ENCODE measurements at places on chromosomes 2 and 18. TPM values are rescaled to one million over a fixed set of nuclear protein-coding genes. Genes with fewer than 3 reads are reported as not detected.
A peak's percentile ranks its signal among the peaks of the same experiment; 100 is the strongest.

Gene PPM1G
- 63.7 TPM for total RNA-seq

Gene DCC
- 1.0 TPM for total RNA-seq

- no peak for DNase-seq
- H3K4me3 ChIP-seq, result no peak overlapping the region
Measured at GRCh38 chr18:54020156-54020745, 204.2 kb downstream of the MBD2 start.

DNA sequence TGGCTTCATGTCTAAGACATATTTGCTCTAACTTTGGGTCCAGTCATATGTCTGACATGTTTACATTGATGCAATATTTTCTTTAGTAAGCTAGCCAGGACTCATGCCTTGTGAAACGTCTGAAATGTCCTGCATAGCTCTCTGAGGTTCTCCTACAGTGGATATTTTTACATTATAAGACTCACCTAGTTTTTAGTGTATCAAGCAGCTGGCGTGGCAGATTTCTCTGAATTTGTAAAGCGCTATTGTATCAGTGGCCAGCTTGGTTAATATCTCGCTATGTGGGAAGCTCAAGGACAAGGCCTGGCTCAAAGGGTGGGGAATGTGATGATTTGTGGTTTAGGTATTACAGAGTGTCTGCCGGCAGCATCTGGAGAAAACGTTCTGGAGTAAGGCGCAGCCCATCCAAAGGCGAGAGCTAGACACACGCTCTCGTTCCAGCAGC lies 164.3 kb downstream of the LTBP1 start:
- H3K4me1 ChIP-seq, result peaks cover 9% of the 10 kb centered on the region
- no peaks in the 10 kb centered on the region for H3K27me3 ChIP-seq
- DNase-seq, result no peak
- peaks cover 15% of the 10 kb centered on the region for H3K36me3 ChIP-seq

GRCh38 chr2:107804608-107805498 lies 21.8 kb upstream of the RGPD4 start:
- H3K27me3 ChIP-seq, result no peaks in the 10 kb centered on the region
- H3K4me3 ChIP-seq, result no peak overlapping the region
- DNase-seq, result no peak
- H3K27ac ChIP-seq, result no peak overlapping the region

- peaks cover 22% of the 10 kb centered on the region for H3K4me1 ChIP-seq
- no peak overlapping the region for H3K27ac ChIP-seq
- no peak overlapping the region for H3K4me3 ChIP-seq
- no peak for DNase-seq
Measured at GRCh38 chr2:144671695-144672455, 152.0 kb upstream of the ZEB2 start.

- H3K4me3 ChIP-seq, result no peak overlapping the region
- no peak overlapping the region for H3K27ac ChIP-seq
- no peaks in the 10 kb centered on the region for H3K36me3 ChIP-seq
- no peak for DNase-seq
- H3K4me1 ChIP-seq, result peaks cover 22% of the 10 kb centered on the region
Measured at GRCh38 chr18:11021477-11021876, 127.9 kb downstream of the PIEZO2 start.

GRCh38 chr2:229196448-229196847 lies 74.6 kb downstream of the PID1 start:
- peaks cover 2% of the 10 kb centered on the region for H3K27me3 ChIP-seq
- H3K4me1 ChIP-seq, result no peaks in the 10 kb centered on the region
- H3K36me3 ChIP-seq, result no peaks in the 10 kb centered on the region
- DNase-seq, result no peak
- no peak overlapping the region for H3K27ac ChIP-seq

DNA sequence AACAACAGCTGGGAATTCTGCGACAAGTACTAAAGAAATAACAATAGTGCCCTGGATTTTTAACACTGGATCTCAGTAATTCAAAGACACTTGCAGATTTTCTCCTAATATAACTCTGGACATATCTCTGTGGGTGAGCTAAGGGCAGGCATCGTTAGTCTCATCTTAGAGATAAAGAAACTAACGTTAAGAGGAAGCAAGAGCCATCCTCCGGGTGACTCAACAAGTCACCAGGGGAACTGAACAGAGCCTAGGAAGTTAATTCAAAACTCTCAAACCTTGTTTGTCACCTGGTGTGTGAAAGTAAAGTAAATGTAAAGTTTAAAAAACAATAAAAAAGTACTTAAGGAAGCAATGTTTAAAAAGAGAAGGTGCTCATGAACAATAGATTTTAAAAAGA lies 41.6 kb upstream of the NRP2 start:
- H3K4me1 ChIP-seq, result peaks cover 26% of the 10 kb centered on the region
- no peaks in the 10 kb centered on the region for H3K36me3 ChIP-seq
- no peaks in the 10 kb centered on the region for H3K27me3 ChIP-seq
- H3K27ac ChIP-seq, result no peak overlapping the region

DNA sequence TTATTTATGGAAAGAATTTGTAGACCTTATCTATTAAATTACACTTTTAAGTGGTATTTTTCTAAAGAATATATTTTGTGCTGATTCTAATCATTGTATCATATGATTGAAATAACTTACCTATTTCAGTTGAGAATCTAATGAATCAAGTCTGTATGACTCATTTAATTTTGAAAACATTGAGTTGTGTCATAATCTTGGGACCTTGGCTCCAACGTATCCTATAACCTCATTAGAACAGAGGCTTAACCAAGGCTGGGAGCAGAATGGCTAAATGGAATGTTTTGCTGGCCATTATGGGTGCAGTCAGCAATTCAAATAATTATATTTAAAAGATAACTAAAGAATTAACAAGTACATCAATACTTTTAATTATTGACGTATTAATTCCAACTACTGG lies 19.6 kb upstream of the GULP1 start:
- peaks cover 4% of the 10 kb centered on the region for H3K4me1 ChIP-seq
- no peaks in the 10 kb centered on the region for H3K27me3 ChIP-seq
- H3K36me3 ChIP-seq, result peaks cover 3% of the 10 kb centered on the region
- no peak overlapping the region for H3K27ac ChIP-seq

- H3K4me3 ChIP-seq, result no peak overlapping the region
- H3K27me3 ChIP-seq, result no peaks in the 10 kb centered on the region
- H3K4me1 ChIP-seq, result no peaks in the 10 kb centered on the region
- H3K36me3 ChIP-seq, result peaks cover 7% of the 10 kb centered on the region
- H3K27ac ChIP-seq, result no peak overlapping the region
Measured at GRCh38 chr2:209005371-209005770, 418.5 kb upstream of the MAP2 start.

- peaks cover 18% of the 10 kb centered on the region for H3K4me1 ChIP-seq
- DNase-seq, result no peak
- H3K27ac ChIP-seq, result no peak overlapping the region
Measured at GRCh38 chr2:27724191-27724590, 47.3 kb upstream of the MRPL33 start.

GRCh38 chr2:100785626-100786296 lies 34.2 kb upstream of the NPAS2 start:
- peaks cover 2% of the 10 kb centered on the region for H3K4me1 ChIP-seq
- H3K36me3 ChIP-seq, result no peaks in the 10 kb centered on the region
- H3K27me3 ChIP-seq, result peaks cover 5% of the 10 kb centered on the region
- no peak overlapping the region for H3K27ac ChIP-seq
- DNase-seq, result no peak

GRCh38 chr2:224776795-224777558 lies 60.8 kb upstream of the CCDC195 start:
- H3K4me1 ChIP-seq, result peaks cover 12% of the 10 kb centered on the region
- H3K36me3 ChIP-seq, result no peaks in the 10 kb centered on the region
- peaks cover 7% of the 10 kb centered on the region for H3K27me3 ChIP-seq
- DNase-seq, result no peak
- H3K27ac ChIP-seq, result no peak overlapping the region
- H3K4me3 ChIP-seq, result no peak overlapping the region

DNA sequence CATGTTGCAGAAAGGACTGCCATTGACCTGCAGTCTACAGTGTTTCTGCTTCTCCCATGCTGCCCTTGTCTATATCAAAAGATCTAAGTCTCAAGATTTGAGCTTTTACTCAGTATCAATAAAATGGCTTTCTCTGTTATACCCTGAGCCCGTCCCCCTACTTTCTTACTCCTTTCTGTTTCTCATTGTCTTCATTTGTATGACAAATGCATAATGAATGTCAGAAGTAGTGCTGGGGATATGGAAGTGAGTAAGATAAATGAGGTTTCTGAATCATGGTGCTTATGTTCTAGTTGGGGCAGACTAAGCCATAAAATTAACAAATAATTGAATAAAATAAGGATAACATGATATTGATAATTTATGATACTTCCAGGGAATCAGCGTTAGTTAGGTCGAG lies 128.6 kb downstream of the PARD3B start:
- H3K36me3 ChIP-seq, result peaks cover under 1% of the 10 kb centered on the region
- peak overlapping the region; percentile 66 for H3K27ac ChIP-seq
- H3K4me3 ChIP-seq, result no peak overlapping the region
- DNase-seq, result no peak
- H3K27me3 ChIP-seq, result no peaks in the 10 kb centered on the region
- peaks cover 26% of the 10 kb centered on the region for H3K4me1 ChIP-seq

DNA sequence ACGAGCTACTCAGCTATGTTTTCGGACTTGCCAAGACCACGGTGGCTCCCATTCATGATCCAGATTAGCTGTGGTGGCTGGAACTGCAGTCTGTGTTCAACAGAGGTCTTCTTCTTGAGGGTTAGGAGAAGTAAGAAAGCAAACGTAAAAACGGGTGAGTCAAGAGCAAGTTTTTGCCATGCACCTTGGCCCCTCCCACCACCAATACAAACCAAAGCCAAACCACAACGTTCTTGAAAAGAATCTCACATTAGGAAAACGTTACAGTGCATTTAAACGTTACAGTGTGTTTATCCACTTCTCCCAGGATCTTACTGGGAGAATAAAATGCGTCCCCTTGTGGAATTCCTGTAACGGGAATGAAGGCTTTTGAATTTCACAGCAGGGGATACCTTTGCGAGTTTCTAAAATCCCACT lies 725 bp downstream of the FBXO48 start:
- no peak for DNase-seq
- peak overlapping the region; percentile 98 for H3K27ac ChIP-seq
- H3K27me3 ChIP-seq, result no peaks in the 10 kb centered on the region

- H3K4me1 ChIP-seq, result no peaks in the 10 kb centered on the region
- H3K27me3 ChIP-seq, result peaks cover 1% of the 10 kb centered on the region
- H3K27ac ChIP-seq, result no peak overlapping the region
- no peak for DNase-seq
- H3K36me3 ChIP-seq, result no peaks in the 10 kb centered on the region
- no peak overlapping the region for H3K4me3 ChIP-seq
Measured at GRCh38 chr2:204533629-204534370, 11.5 kb upstream of the PARD3B start.

- H3K4me3 ChIP-seq, result no peak overlapping the region
- no peaks in the 10 kb centered on the region for H3K36me3 ChIP-seq
- no peaks in the 10 kb centered on the region for H3K4me1 ChIP-seq
- H3K27ac ChIP-seq, result no peak overlapping the region
Measured at GRCh38 chr2:119234021-119235019, 10.7 kb downstream of the STEAP3 start.

DNA sequence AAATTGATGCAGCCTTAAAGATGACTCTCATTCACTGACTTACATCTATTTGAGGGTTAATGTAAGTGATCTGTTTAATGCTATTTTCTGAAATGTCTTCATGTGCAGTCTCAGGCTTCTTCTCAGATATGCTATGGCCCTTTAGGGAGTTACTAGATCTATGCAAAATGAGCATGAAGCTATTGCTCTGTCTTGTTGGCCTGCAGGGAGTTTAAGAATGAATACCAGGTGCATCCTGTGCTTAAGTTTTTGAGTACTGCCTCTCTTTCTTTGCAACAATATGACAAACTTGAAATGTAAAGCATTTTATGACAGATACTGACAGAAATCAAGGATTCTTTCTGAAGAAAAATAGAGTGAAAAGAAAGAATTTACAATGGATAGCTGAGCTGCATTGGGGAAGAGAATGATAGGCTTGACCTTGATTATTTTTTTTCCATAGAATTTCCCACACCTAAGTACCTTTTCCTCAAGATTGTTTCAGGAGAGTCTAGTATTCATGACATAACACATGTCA lies 1058.3 kb upstream of the TMEFF2 start:
- no peaks in the 10 kb centered on the region for H3K27me3 ChIP-seq
- H3K4me1 ChIP-seq, result peaks cover 3% of the 10 kb centered on the region
- H3K36me3 ChIP-seq, result no peaks in the 10 kb centered on the region
- no peak overlapping the region for H3K27ac ChIP-seq

DNA sequence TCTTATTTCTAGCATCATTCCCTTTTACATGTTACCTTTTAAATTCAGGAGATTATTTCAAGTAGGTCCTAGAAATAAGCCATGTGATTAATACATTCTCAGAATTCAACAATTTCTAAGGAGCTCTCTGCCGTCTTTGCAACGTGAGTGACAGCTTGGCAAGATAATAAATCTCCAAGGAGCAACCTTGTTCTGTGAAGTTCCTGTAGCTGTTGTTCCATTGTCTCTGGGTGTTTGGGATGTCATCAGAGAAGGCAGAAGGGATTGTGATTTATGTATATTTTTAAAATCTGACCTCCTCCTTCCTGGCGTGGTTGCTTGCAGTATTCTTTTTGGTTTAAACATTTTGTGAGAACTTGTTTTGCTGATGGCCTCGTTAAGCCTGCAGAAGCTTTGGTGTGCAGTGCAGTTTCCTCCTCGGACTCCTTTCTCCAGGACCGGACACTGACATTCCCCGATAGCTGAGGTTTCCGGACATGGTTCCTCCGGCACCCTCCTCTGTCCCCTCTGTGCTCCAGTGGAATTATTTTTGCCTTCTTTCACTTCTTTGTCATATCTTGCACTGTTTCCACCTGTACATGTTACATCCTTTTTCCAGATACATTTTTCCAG lies 33.7 kb downstream of the RAMP1 start:
- no peak overlapping the region for H3K27ac ChIP-seq
- no peak overlapping the region for H3K4me3 ChIP-seq
- H3K36me3 ChIP-seq, result no peaks in the 10 kb centered on the region
- H3K27me3 ChIP-seq, result no peaks in the 10 kb centered on the region

- H3K4me3 ChIP-seq, result no peak overlapping the region
- no peak overlapping the region for H3K27ac ChIP-seq
- DNase-seq, result no peak
- H3K4me1 ChIP-seq, result no peaks in the 10 kb centered on the region
- H3K36me3 ChIP-seq, result peaks cover 47% of the 10 kb centered on the region
- no peaks in the 10 kb centered on the region for H3K27me3 ChIP-seq
Measured at GRCh38 chr2:53880756-53881155, 21.0 kb upstream of the GPR75 start.

- no peaks in the 10 kb centered on the region for H3K36me3 ChIP-seq
- DNase-seq, result no peak
- H3K4me3 ChIP-seq, result no peak overlapping the region
- no peak overlapping the region for H3K27ac ChIP-seq
Measured at GRCh38 chr18:24514439-24514838, 54.0 kb downstream of the HRH4 start.
